ENCODE measurements at places on chromosomes 3 and 15.

DNA sequence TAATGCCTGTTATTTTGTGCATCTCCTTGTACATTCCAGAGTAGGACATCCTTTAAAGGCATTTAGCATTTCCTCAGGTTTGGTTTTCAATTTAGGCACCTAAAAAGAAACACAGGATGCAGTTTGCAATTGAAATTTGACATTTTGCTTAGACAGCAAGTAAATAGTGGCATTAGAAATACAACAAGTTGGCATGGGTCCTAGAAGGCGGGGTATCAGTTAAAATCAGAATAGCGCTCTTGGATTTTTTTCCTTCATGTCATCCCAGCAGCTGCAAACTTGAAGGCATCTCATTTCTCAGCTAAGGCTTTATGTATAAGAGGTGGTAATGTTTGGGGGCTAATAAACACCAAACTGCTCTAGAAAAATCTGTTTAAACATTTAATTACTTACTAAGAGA lies 47.5 kb upstream of the SKOR1 start:
- DNase-seq = no peak

DNA sequence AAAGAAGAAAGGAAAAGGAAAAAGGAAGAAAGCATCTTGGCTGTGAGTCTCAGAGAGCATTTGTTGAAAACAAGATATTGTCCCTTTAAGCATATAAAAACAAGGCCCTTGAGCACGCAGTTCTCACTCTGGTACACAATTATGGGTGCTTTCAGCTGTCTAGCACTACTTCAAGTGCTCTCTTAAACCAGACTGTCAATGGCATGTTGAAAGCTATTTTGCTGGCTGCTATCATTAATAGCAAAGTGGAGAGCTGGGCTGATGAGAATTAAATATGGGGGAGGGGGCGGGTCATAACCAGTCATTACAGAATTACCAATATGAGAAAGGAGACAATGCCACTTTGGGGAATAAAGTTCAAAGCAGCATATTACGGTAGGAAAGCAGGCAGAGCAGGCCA lies 9.3 kb downstream of the TLE3 start:
- no peak for DNase-seq

GRCh38 chr3:185308126-185308754 lies 54.4 kb upstream of the EHHADH start:
- DNase-seq = peak; percentile 48

DNA sequence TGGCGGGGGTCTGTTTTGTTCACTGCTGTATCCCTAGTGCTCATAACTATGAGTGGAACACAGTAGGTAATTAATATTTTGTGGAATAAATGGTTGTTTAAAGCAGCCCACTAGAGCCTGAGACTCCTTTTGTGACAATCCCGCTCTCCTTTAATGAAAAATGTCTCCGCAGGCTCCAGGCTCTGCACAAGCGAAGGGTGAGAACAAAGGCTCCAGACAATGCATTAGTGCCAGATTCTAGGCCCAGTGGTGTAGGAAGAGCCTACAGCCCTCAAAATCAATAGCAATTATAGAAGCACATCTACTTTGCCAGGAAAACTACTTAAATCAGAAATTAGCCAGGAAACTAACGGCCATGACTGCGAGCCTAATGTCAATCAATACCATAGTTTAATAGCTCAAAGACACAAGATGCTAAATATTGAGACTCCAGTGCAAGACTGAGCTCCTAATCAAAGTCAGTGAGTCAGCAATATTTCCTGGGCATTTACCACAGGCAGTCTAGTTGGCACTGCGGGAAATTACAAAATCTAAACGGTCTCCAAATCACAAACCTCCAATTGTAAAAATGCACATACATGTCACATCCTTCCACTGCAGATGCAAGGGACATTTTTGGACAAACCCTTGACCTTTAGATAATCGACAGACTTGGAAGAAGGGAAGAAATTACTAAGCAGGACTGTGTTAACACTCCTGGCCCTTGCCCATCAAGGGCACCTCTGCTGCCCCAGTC lies 2.3 kb downstream of the ANXA2 start:
- DNase-seq = no peak

- DNase-seq = no peak
These were observed 875 bp upstream of the NT5DC2 start for GRCh38 chr3:52534281-52535183.

- no peak for DNase-seq
These were observed 11.2 kb downstream of the APBA2 start for GRCh38 chr15:28896951-28897350.

GRCh38 chr3:119408243-119408950 lies 55.0 kb downstream of the TMEM39A start:
- no peak for DNase-seq

DNA sequence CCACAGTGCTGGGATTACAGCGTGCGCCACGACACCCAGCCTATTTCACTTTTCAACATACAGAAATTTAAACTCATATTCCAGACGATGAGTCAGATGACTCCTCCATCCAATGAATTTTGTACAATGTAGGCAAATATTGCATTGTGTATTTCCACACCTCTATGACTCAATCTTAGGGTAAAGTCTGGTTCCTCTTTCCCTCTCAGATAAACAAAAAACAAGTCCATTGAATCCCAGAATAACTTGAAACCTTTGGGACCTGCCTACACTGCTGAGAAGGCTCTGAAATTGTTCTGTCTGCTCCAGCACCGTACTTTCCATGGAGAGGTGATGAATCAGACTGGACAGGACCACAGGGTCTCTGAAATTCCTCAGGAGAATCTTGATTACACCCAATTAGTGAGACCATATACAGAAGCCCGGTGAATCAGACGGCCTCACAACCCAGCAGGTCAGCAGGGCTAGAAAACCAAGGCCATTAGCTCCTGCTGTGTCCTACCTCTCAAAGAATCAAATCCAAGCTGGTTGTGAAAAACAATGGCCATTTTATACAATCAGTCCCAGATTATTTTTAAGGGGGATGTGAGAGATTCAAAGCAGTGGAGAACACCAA lies 112.6 kb downstream of the ERC2 start:
- DNase-seq = no peak

DNA sequence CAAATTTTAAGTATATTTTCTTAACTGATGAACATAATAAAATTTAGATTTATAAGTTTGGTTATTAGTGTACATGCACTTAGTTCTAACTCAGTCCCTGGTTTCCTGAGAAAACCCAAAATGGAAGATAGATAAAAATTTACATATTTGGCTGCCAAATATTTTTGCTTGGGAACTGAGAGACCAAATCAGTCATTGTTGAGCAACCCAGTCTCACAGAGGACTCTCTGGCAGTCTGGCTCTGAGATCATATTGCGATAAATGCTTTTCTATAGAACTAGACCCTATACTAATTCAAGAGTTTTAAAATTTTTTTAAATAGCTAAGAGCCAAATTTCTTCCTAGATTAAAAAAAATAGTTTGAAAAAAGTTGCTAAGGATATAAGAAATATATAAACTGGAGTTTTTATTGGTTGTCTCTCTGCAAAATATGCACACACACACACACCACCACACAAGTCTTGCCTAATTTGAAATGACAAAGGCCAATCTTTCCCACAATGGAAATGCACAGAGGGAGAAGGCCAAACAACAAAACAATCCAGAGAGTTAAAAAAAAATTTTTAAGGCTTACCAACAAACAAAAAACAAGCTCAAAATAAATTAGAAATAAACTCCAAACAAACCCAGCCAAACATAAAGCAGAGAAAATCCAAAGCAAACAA lies 259.5 kb downstream of the MECOM start:
- DNase-seq = no peak

- DNase-seq = no peak
These were observed 183.2 kb downstream of the MAGI1 start for GRCh38 chr3:65855370-65856100.

GRCh38 chr3:189573004-189573403 lies 58.2 kb upstream of the TP63 start:
- no peak for DNase-seq

- no peak for DNase-seq
These were observed 2.5 kb upstream of the ADIPOQ start for GRCh38 chr3:186839874-186840641.

DNA sequence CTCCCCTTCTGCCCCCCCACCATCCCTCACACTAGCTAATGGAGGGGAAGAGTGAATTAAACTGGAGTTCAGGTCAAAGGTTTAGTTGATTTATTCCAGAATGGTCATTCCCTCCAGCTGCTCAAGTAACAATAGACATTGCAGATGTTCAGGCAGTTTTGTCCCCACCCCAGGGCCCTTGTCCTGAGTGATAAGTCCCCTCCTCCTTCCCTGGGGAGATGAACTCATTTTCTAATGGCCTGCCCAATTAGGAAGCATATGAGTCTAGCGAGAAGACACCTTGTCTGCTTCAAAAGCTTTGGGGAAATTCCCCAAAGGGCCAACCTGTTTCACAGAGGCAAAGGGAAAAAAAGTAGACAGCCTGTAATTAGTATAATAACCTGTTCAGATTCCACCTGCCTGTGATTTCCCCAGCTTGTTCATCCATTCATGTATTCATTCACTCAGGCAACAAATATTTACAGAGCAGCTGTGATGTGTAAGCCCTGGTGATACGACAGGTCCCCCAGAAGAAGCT lies 165.3 kb downstream of the SHQ1 start:
- no peak for DNase-seq

Measured in CD4-positive, alpha-beta T cell treated with Interleukin-4 for 4 hours (primary cell).